Hematopoietic multipotent progenitor cell treated with erythropoietin and hydrocortisone succinate and interleukin-3 and kit ligand, for 8 days (in vitro differentiated cells): ENCODE measurements at places on chromosomes 11 and 22.

- peak; percentile 63 for DNase-seq
Observed at GRCh38 chr22:32515084-32515483, 40.5 kb downstream of the FBXO7 start.

- DNase-seq = no peak
Observed at GRCh38 chr22:47068626-47068996, 306.2 kb downstream of the TBC1D22A start.

DNA sequence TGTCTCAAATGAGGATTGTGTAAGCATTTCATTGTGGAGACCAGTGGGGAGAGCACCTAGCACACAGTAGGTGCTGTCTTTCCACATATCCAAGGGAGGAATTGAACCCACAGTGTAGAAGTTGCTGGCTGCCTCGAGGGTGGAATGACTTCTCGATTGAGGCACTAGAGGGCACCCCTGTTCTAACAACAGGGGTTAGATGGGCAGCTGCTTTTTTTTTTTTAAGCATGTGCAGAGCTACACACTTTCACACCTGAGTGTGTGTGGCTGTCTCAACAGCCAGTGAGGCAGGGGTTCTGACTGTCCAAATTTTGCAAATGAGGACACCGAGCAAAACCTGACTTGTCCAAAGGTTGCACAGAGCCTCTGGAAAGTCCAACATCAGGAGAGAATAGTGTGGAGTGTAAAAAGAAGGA lies 118.2 kb upstream of the CRYBB3 start:
- DNase-seq = peak; percentile 77

DNA sequence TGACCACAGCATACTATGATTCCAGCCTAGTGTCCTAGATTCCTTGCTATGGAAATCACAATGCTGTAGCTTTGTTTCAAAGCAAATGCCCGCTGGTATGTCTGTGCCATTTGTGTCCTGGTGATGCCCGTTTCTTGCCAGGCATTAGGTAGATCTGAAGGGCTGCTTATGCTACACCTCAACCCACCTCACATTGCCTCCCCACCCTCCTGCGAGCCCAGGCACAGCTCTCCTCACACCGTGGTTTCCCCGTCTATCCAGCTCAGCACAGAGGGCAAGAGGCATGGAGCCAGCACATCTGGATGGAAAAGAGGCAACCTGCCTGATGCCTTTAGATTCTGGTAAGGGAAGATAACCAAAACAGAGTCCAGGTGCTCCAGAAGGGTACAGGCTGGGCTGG lies 307.4 kb upstream of the B3GAT1 start:
- no peak for DNase-seq

- DNase-seq = no peak
Observed at GRCh38 chr22:46450931-46451561, 86.4 kb downstream of the CELSR1 start.
